AG08395 (cell line): ENCODE measurements at places on chromosomes 3 and 15.

GRCh38 chr15:59298854-59299250 lies 73.8 kb downstream of the MYO1E start:
- DNase-seq, result no peak

DNA sequence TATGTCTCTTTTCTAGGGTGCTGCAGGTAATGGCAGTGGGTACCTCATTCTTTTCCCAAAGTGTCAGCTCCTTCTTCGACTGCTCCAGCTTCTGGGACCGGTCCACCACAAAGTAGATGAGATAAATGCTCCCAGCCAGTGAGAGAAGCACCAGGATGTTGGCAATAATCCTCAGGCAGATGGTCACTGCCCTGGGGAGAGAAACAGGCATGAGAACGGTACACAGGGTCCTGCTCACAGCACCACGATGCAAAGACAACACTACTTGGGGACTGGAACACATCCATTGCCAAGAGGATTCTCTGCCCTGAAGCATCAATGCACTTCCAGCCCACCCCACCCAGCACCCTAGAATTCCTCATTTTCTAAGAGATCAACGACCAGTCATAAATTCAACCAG lies 22.4 kb downstream of the TMC3 start:
- no peak for DNase-seq

DNA sequence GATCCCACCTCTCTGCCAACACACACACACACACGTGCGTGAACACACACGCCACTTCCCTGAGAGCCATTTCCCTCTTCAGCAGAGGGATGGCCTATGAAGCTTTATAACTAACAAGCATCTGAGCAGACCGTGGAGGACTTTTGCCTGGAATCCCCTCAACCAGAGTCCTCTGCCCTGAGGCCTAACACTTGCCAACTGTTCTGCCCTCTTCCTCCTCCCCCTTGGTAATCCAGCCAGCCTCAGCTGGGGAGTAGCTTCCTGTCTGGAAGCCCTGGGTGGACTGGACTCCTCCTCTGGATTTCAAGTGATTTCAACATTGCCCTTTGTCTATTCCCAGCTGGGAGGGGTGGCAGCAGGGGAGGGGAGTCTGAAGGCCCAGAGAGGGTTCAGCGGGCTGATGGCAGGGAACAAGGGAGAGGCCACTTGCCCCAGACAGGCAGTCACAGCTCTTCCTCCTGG lies 68.4 kb upstream of the HACD2 start:
- peak; percentile 85 for DNase-seq

- no peak for DNase-seq
These were observed 219.3 kb downstream of the ZBBX start for GRCh38 chr3:167160781-167161180.

- DNase-seq, result no peak
These were observed 6.8 kb upstream of the RARRES1 start for GRCh38 chr3:158739078-158739477.

GRCh38 chr3:143098032-143098764 lies 21.4 kb upstream of the CHST2 start:
- DNase-seq, result no peak

GRCh38 chr15:75431682-75432081 lies 19.8 kb downstream of the SIN3A start:
- DNase-seq, result no peak

- DNase-seq, result no peak
These were observed 149.3 kb upstream of the CBLB start for GRCh38 chr3:106018102-106018501.

- DNase-seq, result peak; percentile 90
These were observed 208.1 kb downstream of the MINAR1 start for GRCh38 chr15:79640206-79640605.

DNA sequence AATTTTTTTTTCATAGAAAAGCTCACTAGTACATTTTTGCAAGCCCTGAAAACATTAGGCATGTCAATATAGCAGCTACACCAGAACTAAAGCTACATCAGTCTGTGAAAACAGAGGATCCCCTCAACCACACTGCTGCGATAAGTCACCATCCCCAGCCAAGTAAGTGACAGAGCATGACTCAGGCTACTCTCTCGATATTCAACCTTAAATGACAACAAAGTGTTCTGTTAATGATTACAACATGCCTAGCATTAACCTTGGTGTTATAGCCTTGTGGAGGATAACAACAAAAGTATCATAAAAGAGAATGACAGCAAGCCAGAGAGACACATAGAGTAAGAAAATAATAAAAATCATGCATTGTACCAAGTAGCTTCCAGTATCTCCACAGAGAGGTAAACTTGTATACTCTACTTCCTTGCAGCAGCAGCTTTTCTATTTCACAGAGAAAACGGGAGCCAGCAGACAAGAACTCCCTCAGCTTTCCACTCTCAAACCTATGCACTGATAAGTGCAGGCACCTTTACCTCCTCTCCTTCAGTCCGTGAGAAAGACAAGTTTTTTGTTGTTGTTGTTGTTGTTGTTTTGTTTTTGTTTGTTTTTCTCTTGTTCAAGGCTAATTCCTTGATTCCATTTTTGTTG lies 76.6 kb downstream of the GBE1 start:
- DNase-seq, result peak; percentile 21

- peak; percentile 40 for DNase-seq
These were observed 515.9 kb downstream of the NLGN1 start for GRCh38 chr3:173913397-173913796.

DNA sequence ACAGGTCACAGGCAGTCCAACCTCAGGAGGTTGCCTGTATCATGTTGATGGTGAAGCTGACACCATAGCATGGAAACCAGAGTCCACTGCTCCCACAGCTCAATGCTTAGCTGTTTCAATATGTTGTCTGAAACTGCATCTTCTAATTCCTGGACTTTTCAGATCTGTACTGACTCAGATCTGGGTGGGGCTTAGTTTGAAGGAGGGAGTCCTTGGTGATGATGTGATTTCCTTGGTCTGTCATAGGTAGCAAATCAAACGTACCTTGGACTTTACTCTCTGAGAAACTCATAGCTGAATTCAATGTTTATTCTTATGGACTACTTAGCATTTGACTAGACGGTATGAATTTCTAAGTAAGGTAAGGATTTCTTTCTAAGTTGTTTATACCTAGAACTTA lies at the start of gene HHLA2:
HHLA2 (plus strand) TSS at position 310 of the 400 bp plus-strand sequence. CDS start 55,266 bp downstream, outside the sequence.
- DNase-seq, result no peak

DNA sequence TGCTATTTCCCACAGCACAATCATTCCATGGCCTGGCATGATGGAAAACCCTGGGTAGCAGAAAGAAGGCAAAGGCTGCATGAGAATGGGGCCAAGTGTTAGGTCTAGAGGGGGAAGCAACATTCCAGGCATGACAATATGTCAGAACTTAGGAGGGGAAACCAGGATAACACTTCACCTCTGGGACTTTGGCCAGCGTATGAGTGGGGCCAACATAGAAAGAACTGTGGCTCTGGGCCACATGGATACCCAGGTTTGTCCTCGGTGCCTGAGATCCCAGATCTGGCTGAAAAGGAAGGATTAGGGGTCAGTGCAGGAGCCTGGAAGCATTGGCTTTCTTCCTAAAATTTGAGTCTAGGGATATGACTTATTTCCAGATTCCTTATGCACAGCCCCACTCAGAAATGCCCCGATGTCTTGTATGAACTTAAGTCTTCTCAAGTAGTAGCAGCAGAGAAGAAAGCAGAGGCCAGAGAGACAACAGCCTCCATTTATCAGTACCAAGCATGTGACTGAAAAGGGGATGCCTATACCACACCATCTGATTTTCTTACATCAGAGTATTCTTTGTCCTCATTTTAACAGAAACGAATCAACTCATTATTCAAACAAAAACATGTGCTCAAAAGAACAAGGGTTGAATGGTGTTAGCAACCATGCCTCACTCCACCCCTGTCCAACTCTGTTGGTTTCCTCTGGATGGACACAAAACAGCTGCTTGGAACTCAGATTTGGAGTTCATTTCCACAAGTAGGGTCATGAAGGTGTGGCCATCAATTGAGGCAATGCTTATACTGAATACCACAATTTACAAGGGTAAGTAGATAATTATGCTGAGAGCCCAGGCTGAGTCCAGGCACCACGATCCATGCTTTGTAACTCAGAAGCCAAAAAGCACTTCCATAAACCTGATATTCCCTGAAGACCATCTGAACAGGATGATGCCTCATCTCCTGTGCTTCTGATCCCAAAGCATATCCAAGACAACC lies 43.7 kb upstream of the NDUFB4 start:
- DNase-seq, result no peak

GRCh38 chr3:44067431-44067830 lies 174.3 kb upstream of the TOPAZ1 start:
- DNase-seq, result no peak

GRCh38 chr3:73813291-73813690 lies 188.6 kb upstream of the PDZRN3 start:
- no peak for DNase-seq

GRCh38 chr15:47356297-47356696 lies 361.0 kb upstream of the SEMA6D start:
- no peak for DNase-seq
